CD4-positive, alpha-beta T cell treated with Interleukin-12 subunit alpha and Interleukin-12 subunit beta, for 1 hour (primary cell): ENCODE measurements at places on chromosomes 12 and 14.

DNA sequence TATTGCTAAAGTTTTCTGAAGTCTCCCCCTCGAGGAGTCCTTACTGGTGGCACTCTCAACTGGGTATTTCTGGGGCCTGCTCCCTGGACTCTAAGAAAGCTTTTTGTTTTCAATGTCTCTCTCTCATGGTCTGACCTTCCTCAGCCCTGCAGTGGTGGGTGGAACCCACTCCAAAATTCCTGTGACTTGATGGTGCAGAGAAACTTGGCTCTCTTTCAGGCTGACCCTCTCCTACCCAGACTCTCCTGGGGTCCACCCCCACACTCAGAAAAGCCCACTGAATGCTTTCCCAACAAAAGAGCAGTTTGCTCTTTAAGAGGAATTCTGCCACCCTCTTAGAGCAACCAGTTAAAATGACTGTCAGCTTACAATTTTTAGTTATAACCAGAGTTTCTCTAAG is 967 bp upstream of the PTCSC3 start:
- DNase-seq = no peak

- peak; percentile 10 for DNase-seq
Observed at GRCh38 chr12:131592972-131593371, 117.9 kb upstream of the SFSWAP start.

- DNase-seq = no peak
Observed at GRCh38 chr12:124053851-124054250, 80.8 kb downstream of the ZNF664 start.

DNA sequence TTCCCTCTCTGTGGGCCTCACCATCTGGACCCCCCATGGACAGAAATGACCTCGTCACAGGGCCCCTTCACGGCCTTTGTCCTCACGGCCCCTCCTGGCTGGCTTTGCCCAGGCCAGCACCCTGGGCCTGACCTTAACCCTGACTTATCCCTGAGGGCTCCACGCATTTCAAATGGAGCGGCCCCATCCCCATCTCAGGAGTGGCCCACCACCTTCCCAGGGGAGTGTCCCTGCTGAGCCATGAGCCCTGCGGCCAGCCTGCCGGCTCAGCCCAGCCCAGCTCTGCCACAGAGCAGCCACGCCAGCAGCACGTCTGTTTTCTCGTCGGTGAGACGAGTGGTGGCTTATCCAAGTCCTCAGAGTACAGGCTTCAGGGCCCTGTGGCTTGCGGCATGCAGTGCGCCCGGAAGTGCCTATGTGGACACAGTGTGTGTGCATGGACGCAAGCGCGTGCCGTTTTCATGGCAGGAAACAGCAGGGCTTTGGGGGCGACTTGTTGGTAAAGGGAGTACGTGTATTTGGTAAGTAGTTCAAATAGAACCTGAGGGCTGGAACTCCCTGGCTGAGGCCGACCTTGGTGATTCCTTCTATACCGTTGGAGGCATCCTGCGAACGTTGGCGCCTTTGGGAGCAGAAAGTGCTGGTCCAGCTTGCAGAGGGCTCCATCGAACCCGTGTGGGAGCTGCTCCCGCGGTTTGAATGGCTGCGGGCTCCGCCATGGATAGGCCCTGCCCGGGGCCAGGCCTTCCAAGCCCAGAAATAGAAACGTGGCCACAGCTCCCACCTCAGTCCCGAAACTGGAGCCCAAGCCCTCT is 52.1 kb downstream of the LRCOL1 start:
- no peak for DNase-seq

DNA sequence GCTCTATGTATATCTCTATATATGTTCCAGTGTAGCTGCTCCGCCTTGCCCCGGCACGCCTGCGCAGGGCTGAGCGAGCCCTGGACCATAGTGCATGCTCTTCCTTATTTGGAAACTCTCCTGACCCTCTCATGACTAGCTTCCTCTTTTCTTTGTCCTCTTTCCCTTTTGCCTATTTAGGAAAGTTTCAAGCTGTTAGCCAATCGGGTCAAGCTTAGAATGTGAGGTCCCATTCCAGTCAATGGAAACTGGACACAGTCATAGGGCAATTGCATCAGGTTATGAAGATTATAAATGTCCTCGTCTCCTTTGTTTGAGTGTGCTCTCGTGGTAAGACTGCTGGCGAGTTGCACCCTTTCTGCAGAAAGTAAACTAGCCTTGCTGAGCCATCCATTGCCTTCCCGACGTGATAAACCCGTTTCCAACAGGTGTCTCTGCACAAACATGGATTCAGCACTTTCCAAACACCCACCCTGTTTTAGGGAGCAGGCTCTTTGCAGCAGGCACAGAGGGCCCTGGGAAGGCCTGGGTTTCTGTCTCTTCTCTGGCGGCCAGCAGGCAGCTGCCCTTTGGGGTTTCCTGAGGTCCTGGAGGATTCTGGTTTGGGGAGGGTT is 30.9 kb downstream of the CCDC92 start:
- DNase-seq = no peak

GRCh38 chr14:61277784-61278183 is 3.4 kb downstream of the TMEM30B start:
- no peak for DNase-seq

- no peak for DNase-seq
Observed at GRCh38 chr12:75635606-75636444, 124.4 kb upstream of the KRR1 start.

DNA sequence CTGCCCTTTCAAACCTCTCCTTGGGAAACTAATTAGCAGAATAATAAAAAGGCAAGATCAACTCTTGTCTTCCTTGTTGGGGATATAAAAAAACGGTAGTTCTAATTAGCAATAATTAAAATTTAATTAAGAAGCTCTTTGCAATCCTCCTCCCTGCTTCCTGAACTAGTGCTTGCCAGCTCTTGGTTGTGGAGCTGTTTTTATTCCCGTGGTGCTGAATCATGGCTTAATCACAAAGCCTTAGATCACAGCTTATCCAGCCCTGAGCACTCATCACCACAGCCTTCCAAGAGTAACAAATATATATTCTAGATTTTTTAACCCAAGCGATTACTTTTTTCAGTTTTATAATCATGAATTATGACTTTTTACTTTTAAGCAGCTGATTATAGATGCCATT is 63.2 kb upstream of the INSM2 start:
- DNase-seq = no peak

- no peak for DNase-seq
Observed at GRCh38 chr12:47835006-47835830, 15.5 kb upstream of the HDAC7 start.

DNA sequence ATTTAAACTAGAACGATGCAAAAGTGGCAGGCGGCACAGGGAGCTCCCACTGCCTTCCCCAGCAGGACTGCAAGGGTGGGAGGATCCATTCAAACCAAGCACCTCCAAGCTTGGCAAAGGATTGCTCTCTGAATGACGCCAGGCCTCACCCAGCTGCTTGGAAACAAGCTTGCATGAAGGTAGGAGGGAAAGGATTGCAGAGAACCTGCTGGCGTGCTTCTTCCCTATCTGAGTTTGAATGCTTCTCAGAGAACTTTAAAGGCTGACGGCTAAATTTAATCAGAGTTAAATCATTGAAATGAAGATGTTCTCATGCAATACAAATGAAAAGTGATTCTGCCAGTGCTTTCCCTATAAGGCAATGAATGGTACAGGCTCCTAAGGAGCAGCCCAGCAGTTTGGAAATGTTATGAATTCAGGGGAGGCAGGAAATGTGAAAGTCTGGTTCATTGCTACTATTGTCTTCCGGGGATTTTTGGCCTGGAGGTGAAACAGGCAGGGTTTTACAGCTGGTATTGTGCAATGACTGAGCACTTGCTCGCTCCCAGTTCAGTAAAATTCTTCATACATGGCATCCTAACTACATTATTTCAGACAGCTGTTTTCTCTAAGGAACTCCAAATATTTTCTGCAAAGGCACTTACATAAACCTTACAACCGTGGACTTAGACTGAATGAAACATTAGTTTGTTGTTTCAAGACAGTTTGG is 31.9 kb upstream of the DUSP6 start:
- no peak for DNase-seq

DNA sequence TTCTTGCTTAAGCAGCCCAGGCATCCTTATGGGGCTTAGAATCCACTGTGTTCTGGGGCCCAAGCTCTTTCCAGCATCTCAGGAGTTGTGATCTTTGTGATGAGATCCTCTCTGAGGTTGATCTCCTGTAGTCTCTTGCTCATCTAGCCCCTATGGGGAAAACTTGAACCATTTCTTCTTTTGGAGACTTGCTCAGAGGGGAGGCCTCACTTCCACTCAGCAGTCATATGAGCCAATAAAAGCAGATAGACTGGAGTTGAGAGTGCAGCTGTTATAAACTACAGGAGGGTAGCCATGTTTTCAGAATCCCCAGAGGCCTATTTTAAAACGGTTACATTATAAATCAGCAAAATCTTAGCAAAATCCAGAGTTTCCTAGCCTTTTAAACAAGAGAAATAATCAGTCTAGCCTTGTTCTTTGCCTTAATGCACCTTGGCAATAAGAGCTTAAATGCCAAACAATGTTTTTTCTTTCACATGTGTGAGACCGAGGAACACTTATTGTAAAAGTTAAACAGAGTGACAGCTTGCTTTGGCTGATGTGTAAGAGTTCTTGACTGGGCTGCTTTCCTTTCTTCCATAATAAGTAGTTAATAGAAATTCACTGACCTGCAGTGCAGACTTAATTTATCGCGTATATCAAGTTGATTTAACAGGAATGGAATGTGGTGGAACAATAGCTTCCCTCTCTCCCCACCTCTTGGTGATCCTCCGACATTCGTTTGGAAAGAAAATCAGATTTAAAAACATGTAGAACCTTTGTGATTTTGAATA is 168.3 kb downstream of the NEDD1 start:
- no peak for DNase-seq

- no peak for DNase-seq
Observed at GRCh38 chr12:25924491-25925001, 33.9 kb upstream of the RASSF8 start.

GRCh38 chr14:100416921-100417860 is 94.1 kb downstream of the SLC25A47 start:
- DNase-seq = no peak

DNA sequence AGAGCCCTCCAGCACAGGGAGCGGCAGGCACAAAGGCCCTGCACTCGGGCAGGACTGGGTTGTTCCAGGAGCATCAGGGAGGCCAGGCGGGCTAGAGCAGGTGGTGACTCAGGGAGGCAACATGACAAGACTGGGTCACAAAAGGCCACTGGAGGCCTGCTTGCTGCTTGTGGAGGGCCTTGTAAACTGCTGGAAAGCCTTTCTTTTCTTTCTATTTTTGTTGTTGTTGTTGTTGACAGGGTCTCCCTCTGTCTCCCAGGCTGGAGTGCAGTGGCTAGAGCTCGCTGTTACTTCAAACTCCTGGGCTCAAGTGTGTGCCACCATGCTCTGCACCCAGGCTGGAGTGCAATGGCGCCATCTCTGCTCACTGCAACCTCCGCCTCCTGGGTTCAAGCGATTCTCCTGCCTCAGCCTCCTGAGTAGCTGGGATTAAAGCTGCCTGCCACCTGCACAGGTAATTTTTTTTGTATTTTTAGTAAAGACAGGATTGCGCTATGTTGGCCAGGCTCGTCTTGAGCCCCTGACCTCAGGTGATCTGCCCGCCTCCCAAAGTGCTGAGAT is 11.8 kb upstream of the RCOR1 start:
- no peak for DNase-seq

DNA sequence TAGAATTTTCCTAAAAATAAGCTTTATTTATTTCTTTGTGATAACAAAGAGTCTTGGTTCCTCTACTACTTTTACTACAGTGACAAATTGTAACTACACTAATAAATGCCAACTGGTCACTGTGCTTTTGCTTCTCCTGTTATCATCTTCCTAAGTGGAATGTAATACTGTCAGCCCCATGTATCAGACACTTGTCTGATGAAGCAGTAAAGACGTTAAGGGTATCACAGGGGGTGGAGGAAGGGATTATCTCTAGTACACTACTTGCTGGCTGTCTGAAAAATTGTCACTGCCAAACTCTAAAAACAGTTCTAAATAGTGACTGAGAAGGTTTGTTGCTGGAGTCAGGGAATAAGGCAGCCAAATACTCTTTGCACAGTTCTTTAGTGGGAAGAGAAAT is 11.3 kb downstream of the ASB8 start:
- DNase-seq = no peak

DNA sequence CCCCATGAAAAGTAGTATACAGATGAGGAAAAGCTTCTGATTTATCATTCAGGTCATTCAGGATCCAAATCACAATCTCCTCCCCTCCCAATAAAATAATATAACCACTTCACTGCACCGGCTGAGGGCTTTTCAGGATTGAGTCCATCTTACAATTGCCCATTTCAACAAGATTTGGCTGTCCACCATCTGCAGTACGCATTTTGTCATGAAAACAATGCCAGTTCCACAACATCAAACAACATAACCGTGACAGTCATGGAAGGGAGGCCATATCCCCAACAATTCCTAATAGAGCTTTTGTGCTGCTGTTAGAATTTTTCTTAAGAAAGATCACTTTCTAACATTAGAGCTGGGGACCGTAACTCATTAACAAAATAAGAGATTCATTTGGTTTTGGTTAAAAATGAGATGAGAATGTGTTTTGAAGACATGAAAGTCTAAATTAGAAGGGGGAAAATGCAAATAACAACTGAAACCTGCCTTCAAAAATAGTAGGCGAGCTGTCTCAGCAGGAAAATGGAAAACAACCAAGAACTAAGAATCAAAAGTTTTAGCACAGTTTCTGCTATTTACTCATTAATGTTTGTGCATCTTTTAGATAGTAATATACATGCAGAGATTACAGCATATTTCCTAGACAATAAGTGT is 38.3 kb upstream of the TMTC2 start:
- DNase-seq = no peak

DNA sequence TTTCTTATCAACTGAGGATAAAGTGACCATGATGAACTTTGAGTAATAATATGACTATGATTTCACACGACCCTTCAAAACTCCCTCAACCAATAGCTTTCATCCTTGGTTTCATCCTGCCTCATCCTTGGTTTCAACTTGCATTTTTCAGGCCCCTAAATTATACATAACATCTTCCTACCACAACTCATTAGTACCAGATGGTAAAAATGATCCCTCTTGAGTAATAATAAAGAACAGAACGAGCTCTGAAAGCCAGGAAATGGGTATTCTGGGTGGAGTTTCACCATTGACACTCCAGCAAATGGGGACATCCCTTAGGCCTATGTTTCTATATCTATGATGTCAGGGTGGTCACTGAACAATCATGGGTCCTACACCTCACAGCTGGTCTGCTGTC is 72.1 kb upstream of the LMNTD1 start:
- DNase-seq = no peak

- DNase-seq = no peak
Observed at GRCh38 chr14:73248108-73248868, 11.0 kb downstream of the PAPLN start.

GRCh38 chr14:22890416-22890815 is 7.4 kb downstream of the REM2 start:
- DNase-seq = no peak

- DNase-seq = peak; percentile 31
Observed at GRCh38 chr14:34548472-34548981, 9.0 kb upstream of the EAPP start.

DNA sequence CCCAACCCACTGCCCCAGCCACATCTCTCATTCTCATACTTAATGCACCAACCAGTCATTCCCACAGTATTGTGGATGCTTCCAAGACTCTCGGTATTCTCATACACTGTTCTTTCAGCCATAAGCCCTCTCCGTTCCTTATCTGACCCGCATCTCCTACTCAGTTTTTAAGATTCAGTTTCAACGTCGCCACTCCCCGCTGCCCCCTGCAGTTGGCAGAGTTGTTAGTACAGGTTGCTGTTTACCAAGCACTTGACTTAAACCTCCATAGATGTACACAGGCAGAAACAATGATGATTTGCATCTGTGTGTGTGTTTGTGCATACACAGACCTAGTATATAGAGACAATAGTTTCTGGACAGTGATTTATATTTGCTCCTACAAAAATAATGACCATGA is 40.2 kb downstream of the PAH start:
- no peak for DNase-seq
